ENCODE measurements at places on chromosomes 7 and 10.
A peak's percentile ranks its signal among the peaks of the same experiment; 100 is the strongest.

DNA sequence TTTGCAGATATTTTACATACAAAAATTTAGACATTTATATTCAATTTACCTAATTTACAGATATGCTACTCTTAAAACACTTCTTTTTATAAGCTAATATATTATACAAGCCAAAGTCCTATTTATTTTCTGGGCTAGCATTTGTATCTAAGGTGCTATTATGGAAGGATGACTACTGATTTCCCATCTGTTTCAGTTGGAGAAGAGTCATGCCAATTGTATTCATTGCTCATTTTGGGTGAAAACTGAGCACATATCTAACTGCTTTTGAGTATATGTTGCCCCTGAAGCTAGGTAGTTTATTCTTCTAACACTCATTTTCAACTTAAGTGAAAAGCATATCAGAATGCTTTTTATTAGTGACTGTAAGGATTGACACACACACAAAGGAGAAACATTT lies 172.9 kb downstream of the CDK14 start:
- DNase-seq, result no peak

DNA sequence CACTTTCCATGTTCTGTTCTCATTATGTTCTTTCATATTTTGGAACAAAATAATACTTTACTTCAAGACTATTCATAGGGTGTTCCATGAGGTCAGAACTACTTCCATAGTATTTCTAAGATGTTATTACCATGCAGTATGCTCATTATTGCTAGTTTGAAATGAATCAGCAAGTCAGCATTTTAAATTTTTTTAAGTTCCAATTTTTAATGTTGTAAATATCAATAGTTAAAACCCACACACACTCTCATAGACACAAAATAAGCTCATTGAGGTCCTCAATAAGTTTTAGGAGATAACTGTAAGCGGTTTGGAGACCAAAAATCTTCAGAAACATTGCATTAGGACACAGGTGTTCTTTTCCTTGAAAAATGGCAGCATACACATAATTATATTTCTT lies 550.7 kb downstream of the AUTS2 start:
- DNase-seq, result no peak

DNA sequence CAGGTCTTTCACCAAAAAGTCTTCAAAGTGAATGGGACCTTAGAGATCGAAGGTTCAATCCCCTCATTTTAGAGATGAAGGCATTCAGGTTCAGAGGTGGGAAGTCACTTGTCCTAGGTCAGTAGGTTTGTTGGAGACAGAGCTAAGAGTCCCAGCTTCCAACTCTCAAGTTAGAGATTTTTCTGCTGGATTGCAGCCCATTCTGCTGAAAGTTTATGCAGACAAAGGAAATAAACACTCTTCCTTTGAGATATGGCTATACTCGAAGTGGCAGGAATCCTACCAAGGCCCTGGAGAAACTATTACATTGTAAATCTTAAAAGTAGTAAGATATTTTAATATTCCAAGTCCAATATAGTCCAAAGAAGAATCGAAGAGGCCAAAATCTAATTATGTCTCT lies 64.4 kb downstream of the LYZL1 start:
- DNase-seq, result no peak

DNA sequence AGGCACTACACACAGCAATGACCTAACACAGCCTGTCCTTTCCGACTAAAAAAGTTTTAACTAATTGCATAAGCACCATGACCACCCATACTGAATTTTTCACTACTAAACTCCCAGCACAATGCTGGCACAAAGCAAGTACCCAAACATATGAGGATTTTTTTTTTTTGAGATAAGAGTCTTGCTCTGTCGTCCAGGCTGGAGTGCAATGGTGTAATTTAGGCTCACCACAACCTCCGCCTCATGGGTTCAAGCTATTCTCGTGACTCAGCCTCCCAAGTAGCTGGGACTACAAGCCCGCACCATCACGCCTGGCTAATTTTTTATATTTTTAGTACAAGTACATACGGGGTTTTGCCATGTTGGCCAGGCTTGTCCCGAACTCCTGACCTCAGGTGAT lies 5.1 kb downstream of the UBE2H start:
- no peak for DNase-seq

GRCh38 chr7:124818807-124819206 lies 53.2 kb upstream of the GPR37 start:
- DNase-seq, result no peak

DNA sequence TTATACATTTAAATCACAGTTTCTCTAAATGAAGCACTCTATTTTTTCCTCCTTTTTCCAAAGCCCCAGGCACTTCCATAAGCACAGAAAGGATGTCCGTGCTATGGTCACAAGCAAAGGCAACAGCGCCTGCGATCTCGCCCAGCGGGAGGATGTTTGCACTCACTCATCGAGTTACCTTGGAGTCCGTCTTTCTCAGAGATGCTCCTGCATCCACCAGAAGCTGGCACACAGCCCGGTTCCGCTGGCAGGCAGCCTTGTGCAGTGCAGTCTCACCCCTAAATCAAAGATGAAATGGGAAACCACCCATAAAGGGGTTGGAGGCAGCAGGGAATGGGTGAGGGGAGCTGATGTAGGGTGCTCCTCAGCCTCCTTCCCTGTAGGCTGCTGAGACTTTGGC lies 51.9 kb upstream of the PTN start:
- no peak for DNase-seq

DNA sequence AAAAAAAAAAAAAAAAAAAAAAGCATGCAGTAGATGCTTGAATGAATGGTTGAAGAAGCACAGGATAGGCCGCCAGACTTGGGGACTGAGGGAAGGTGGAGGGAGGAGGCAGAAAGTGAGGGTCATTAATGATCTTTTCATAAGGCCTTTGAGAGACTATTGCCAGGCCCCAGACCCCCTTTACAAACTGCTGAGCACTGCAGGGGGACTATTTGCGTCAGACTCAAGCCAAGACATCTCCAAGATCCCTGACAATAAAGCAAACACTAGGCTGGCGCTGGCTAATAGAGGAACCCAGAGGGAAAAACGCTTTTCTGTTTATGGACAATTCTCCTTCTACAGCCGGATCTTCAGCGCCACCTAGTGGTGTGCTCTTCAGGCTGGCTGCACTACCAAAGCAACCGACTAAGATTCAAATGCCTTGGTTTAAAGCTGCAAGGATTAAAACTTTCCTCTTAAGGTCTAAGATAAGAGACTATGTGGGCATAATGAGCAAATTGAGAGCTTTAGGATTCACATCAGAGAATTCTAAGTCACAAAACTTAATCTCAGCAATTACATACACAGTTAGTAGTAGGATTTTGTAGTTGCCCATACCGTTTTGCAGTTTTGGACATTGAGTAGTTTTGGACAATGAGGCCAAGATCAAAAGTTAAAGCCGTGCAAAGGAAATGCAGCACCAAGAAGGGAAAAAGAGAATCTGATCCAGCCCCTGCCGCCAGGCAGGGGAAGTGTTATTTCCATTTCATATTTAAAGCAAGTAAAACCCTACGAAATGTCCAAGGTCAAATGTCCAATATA lies 17.9 kb upstream of the AGK start:
- DNase-seq, result peak; percentile 43

DNA sequence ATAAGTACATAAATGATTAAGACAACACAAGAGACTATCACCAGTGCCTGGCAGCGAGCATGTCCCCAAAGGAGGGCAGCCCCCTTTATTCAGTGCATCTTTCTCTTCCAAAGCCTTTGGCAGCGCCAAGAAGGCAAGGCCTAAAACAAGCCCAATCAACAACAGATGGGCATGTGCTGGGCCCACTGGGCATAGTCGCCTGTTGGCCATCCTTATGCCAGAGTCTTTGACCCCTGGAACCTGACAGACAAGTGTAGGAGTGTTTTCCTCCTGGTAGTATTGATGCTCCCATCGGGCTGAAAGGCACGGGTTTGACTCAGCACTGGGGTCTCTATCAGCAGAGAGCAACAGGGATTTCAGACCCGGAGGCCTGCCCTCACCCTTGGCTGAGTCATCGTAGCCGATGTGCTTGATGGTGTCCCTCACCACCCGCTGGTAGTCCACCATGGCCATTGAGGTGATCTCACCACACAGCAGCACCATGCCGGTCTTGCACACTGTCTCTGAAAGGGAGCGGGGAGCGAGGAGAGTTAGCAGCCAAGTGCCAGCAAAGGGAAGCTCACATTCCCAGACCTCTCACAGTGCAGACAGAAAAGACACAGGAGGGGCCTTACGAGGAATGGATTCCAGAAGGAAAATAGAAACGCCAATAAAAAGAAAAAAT lies 5.8 kb downstream of the MAT1A start:
- no peak for DNase-seq

DNA sequence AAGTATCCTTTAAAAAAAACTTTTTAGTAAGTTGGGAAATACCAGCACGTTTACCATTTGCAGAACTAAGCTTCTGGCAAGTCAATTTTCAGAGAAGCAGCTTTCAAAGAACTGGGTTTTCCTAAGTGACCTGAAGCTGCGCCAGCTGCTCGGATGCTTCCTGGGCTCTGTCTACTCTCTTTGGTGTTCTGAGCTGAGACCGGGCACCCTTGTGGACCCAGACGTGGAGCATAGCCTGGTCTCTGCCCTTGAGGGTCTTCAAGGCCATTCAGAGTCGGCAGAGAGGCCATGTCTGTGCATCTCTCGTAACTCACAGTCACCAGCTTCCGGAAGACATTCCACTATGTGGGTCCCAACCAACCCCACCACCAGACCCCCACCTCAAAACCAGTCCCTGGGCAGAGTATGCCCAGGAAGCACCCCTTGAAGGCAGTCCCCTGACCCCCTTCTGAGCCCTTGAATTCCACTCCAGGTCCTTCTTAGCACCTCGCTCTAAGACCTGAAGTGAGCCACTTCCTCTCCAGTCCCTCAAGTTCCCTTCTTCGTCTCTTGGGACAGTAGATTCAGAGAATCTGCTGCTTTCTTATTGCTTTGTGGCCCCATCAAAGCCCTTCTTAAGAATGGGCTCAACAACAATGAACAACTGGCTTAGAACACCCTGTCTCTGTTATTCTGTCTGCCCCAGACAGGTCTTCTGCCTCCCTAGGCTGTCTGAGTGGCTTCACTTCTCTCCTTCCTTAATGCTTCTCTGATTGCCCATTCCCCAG lies 8.5 kb downstream of the CALML5 start:
- no peak for DNase-seq

DNA sequence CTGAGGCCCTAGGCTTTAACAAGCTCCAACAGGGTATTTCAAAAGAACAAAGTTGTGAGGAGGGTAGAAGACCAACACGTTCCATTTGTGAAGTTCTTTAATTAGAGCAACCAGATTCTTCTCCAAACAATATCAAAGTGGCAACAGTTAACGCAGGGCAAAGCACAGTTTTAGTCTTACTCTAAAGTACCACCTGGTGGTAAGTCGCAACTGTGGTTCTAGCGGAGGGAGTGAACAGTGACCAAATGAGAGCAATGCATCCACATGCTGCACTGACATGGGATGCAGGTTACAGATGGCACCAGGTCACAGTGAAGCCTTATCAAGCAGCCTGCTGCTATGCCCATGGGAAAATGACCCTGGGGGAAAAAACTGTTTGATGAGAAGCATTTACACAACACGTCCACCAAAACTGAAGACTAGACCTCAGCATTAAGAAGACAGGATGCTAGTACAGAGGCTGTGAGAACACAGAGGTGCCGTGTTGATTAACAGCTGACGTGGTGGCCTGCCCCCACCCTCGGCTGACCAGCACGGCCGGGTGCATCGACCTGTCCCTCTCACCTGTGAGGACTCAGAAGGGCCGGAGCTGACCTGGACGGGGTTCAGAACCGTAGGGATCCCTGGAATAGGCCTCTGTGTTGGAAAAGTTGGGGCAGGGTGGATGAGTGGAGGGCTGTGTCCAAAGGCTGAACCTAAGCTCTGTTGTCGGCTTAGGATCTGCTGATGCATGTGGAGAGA lies 211.2 kb downstream of the GLI3 start:
- no peak for DNase-seq

GRCh38 chr10:42988517-42989395 lies 88.1 kb upstream of the RET start:
- DNase-seq, result no peak

DNA sequence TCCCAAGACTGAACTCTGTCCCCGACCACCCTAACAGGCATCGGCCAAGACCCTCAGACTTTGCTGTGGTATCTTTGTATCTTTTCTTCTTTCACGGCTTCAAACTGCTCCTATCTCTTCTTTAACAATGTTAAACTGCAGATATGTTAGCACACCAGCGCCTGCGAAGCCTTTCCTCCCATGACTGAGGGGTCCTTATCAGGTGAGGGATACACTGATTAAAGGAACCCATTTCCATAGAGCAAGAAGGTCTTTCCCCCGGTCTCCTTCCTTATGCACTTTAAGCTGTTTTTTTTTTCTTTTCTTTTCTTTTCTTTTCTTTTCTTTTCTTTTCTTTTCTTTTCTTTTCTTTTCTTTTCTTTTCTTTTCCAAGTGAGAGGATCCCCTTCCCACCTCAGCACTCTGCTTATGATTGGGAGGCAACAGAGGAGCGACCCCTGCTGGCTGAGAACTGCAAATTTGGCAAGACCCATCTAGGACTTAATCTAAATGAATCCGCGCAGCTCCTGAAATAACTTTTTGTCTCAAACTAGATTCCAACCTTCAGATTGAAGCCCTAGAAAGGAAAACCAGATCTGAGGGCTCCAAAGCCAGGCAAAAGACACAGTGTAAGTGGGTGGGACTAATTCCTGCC lies 109.9 kb downstream of the ITGB8 start:
- no peak for DNase-seq

DNA sequence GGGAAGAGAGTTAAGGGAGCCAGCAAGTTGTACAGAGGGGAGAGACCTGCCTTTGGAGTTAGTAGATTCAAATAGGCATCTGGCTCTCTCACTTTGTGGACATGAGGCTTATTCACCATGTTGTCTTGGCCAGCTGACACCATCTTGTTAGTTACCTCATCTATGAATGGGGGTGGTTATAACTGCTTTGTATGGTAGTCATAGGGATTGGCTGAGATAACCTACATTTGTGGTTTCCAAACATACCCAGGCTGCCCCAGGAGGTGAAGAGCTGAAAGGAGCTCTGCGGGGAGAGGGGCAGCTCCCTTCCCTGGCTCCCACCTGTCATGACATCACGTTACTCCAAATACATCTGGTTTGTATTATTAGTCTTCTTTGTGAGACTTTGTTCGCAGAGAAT lies 393.3 kb upstream of the AUTS2 start:
- no peak for DNase-seq

DNA sequence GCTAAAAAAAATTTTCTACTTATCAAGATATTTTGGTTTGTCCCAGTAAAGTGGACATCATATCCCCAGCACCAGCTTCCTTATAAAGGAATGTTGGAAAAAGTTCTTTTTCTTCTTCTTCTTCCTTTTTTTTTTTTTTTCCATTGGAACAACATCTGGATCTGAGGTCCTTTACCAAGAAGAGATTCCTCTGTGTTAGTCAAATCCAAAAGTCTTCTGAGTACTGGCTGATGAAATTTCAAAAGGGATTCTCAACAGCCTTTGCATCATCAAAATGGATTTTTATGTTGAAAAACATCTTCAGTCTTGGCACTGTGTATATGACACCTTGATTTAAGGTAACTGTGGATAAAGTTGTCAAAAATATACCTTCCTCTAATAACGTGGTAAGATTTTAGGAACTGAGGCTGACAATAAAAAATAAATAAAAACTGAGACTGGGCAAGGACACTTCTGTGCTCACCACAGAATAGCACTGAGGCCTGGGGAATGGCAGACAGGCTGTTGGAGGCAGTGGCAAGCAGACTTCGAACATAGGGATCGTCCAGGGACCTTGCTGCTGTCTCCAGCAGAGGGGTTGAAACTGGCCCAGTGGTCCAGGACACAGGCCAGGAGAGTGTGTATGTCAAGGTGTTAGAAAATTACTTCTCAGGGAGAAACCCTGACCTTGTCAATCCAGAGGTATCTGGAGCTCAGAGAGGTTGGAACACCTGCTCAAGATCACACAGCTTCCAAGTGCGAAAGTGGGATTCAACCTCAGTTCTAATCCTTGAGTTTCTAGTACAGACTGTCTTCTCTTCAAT lies 130.4 kb downstream of the PTPN20 start:
- no peak for DNase-seq

GRCh38 chr7:139602143-139602722 lies 78.7 kb downstream of the CLEC2L start:
- no peak for DNase-seq

All from activated CD4-positive, alpha-beta T cell treated with anti-CD3 and anti-CD28 coated beads for 4 hours (primary cell).